Left cardiac atrium (tissue), 4 donors: ENCODE measurements at places on chromosomes 7 and 10. TPM values are rescaled to one million over a fixed set of nuclear protein-coding genes. Genes with fewer than 3 reads are reported as not detected.

DNA sequence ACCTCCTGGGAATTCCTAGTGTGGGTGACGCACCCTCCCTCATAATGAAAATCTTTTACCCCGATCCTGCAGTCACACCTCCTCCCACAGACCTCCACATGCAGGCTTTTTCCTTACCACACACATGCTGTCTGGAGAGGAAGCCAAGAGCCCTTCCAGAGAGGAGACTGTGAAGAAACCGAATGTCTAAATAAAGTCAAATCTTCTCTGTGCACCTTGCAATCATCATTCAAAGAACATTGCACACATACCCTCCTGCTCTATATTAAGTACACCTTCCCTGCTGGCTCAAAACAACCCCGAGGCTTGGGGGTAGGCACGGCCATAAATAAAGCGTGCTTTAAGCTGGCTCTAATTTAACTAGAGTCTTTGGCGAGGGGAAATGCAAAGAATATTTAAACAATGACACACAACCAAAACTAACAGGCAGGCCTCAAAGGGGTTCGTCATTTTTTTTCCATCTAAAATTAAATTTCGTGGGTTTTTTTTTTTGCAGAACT is 34.9 kb downstream of the CALML3 start:
- DNase-seq: no peak

DNA sequence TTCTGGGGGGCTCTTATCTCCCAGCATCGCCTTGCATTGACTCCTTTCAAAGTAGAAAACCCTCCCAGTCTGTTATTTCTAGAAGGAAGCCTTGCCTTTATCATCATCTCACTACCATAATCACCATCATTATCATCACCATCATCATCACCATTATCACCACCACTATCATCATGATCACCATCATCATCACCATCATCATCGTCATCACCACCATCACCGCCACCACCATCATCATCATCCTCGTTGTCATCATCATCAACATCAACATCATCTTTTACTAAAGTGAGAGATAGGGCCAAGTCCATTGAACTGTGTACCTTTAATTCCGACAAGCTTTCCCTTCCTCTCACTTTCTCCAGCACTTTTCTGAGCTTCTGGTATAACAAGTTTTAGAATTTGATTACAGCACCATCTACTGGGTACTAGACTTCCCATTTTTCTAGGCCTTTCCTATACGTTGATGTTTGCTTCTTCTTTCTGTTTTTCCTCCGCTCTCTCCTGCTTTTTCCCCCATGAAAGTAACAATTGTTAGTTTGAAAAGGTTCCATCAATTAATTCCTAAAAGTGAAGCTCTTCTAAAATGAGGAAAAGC is 226.4 kb downstream of the BUB3 start:
- DNase-seq: no peak

DNA sequence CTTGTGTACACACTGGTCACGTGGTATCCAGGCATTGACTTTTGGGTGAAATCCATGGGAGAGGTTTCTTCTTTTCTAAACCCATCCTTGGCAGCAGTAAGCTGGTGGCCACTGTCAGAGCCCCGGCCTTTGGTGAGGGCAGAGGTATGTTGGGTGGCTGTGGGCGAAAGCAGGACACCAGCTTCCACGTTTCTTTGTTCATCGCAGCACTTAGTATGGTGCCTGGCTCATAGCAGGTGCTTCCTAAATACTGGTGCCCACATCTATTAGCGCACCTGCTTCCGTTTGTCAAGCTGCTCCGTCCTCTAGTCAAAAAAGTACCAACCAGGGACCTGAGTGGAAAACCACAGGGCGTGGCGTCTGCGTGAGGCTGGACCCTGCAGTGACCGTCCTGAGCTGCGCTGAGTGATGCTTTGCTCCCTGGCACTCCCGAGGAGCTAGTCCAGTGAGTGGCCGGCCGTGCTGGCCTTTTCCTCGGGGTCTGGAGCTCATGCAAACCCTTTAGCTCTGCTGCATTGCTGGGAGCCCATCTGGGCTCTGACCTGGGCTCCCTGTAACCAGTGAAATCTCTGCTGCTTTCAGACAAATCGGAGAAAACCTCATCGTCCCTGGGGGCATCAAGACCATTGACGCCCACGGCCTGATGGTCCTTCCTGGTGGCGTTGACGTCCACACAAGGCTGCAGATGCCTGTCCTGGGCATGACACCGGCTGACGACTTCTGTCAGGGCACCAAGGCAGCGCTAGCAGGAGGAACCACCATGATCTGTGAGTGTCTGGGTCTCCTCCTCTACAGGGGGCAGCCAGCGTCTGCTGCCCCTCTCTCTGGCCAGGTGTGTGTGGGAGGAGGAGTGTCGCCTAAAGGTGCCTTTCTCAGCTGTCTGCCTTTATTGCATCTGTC is 5.6 kb downstream of the DPYSL4 start:
- no peak for DNase-seq

DNA sequence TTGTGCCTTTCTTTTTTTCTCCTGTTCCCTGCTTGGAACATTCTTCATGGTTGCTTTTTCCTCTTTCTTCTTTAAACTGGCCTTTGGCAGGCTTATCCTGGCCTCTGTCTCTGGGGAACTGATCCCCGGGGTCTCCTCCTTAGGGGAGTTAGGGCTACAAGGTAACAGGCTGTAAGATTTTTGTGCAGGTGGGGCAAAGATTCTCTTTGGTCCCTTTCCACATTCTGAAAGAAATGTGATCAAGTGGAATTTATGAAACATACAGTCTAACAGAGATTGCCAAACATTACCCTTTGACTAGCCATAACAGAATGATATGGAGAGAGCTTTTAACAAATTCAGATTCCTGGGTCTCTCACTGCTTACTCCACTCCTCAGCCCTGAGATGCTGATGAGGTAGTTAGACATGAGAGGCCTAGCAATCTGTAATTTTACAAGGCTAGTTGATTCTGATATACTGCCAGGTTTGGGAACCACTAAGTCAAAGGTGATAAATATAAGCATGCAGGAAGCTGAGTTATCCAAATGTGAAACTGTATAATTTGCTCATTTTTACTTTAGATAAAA is 8.8 kb downstream of the ZCWPW1 start:
- no peak for DNase-seq

- no peak for DNase-seq
Observed at GRCh38 chr7:2872296-2872874, 28.3 kb upstream of the GNA12 start.

- DNase-seq: no peak
Observed at GRCh38 chr7:108234281-108234680, 104.1 kb upstream of the LAMB4 start.

DNA sequence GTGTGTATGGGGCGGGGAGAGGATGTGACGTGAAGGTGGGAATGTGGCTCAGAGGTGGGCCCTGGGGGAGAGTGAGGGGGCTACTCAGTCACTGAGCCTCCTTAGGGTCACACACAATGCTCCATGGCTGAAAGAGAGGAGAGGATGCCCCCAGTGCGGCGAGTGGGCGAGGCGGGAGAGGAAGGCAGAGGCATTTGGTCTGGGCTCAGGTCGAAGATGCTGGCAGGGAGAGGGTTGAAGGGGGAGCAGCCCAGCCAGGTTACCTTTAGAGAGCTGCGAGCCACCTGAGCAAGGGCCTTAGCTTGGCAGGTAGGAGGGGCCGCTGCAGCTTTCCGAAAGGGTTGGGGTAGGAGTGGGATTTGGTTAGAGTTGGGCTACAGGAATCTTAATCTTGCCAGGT is 4.7 kb upstream of the LOXL4 start:
- DNase-seq: no peak

DNA sequence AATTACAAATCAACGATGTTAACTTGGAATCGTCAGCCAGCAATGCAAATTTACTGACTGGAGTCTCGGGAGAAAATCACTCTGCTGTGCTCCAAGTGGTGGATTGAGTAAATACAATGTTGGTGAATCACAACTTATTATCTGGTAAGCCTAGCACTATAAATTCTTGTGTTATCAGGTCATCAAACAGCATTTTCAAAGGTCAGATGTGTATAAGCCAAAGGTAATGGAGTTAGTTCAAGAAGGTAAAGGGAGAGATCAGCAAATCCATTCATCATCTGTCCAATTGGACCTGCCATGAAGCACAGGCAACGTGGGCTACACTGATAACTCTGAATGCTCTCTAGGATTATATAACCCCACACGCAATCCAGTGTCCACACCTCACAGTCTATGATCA is 13.9 kb downstream of the CUBN start:
- no peak for DNase-seq

PTF1A gene
- not detected for total RNA-seq

PDE6C gene
- not detected for total RNA-seq
